ENCODE measurements at places on chromosomes 2 and 18. TPM values are rescaled to one million over a fixed set of nuclear protein-coding genes. Genes with fewer than 3 reads are reported as not detected.

DNA sequence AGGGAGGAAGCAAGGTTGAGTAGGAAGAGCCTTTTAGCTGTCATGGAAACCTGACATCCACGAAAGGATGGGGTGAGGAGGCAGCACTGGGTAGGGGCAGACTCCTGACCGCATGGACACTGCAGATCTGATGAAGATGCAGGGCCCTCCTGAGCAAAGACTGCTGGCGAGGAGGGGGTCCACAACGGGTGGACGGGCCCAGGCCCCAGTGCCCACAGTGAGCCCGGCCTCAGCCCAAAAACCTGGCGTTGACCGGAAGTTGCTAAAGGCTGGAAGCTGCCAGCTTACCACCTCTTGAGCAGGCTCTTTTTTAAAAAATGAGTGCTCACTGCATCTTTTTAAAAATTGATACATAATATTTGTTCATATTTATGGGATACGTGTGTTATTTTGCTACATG lies 247.3 kb downstream of the SH3BP4 start:
- no peak for DNase-seq

DNA sequence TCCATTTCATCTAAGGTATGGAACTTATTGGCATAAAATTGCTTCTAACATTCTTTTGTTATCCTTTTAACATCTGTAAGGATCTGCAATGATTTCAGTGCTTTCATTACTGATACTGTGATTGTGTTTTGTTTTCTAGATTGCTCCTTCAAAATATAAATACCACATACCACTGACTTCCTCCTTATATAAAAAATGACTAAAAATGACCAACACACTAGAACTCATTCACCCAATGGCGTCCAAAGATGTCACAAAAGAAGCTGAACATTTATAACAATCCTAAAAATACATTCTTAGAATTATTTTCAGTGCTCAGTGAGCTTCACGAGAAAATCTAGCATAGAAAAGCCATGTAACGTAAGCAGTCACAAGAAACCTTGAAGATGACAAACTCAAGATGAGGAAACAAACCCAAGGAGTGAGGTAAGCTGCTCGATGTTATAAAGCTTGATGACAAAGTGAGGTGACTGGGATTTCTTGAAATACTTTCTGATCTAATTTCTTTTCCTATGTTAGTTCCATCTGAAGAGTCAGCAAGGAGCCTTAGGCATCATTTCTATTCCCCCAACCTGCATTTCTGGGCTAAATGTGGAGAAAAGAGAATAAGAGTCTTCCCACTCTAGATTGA lies 42.6 kb downstream of the PNO1 start:
- no peak for DNase-seq

GRCh38 chr2:182831101-182831500 lies 35.3 kb downstream of the FRZB start:
- no peak for DNase-seq

Gene ST3GAL5
- 38.2 TPM for total RNA-seq

DNA sequence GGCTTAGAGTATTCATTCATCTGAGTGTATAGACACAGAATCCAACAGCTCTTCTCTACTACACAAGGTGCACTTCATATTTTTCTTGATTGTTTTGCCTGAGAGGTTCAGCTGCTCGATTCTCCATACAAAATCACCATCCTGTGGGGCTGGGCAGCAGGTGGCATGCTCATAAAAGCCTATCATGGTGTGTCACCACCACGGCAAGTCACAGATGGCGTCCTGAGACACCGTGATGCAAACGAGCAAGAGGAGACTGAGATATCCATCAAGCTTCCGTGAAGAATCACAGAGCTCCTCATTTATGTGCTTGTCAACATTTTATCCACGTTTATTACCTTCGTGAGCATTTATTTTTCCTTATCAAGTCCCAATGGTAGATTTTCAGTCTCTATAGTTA lies 22.4 kb upstream of the NRP2 start:
- no peak for DNase-seq

DNA sequence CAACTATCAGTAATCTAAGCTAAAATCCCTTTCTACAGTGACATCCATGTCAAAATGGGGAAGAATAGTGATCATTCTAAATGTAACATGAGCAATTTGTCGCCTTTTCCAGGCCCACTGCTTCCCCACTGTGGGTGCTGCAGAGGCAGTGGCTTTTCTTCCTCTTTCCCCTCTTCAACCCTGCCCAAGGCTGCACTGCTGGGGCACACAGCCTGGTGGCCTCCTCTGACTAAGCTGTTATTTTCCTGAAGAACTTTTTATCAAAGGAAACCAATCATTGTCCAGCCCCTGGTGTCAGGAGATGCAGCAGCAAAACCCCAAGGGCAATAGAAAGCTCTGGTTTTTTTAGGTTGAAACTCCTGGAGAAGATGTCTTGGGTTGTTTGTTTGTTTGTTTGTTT lies 117.6 kb upstream of the KLF7 start:
- DNase-seq, result no peak

Measured in uterus (tissue), 4 donors.